Cortex of kidney (tissue), 1 donor: ENCODE measurements at places on chromosomes 1 and 21.
A peak's percentile ranks its signal among the peaks of the same experiment; 100 is the strongest.

GRCh38 chr1:109598655-109599054 is 20.8 kb downstream of the GNAT2 start:
- DNase-seq: no peak

- DNase-seq: no peak
Measured at GRCh38 chr1:44345187-44345775, 9.8 kb downstream of the ERI3 start.

DNA sequence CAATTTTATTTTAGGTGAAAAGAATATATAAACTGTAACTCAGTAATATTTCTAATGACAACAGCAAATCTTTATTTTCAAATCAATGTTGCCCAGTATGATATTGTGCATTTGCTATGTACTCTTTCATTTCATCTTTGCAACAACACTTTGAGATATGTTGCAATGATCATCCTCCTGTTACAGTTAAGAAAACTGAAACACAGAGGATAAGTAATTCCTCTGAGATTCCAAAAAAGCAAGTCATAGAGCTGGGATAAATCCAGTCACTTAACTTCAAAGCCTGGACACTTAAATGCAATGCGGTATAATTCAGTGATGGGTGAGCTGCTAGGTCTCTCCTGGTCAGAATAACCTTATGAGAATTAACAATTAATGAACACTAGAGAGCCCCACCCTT is 48.6 kb upstream of the EXO1 start:
- no peak for DNase-seq

DNA sequence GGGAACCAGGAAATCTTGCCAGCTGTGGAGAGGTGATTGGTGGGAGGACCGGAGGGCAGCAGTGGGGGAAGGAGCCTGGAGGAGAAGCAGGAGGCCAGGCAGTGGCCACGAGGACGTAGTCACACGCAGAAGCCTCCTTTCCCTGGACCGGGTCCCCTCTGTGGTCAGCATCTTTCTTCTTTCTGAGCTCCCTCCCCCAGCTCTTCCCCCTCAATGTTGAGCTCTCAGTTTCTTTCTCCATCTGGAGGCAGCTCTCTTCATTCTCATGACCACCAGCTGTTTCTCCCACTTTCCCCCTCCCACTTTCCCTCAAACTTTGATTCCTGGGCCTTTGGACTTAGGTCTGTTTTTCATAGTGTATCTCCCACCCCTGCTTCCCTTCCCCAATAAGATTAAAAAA is 18.3 kb downstream of the KIRREL1 start:
- no peak for DNase-seq

GRCh38 chr1:116667575-116668105 is at the start of gene IGSF3:
TSS of gene IGSF3 (minus strand) at chr1:116667733. CDS start at chr1:116666326, 1,407 bp downstream.
- peak; percentile 10 for DNase-seq

DNA sequence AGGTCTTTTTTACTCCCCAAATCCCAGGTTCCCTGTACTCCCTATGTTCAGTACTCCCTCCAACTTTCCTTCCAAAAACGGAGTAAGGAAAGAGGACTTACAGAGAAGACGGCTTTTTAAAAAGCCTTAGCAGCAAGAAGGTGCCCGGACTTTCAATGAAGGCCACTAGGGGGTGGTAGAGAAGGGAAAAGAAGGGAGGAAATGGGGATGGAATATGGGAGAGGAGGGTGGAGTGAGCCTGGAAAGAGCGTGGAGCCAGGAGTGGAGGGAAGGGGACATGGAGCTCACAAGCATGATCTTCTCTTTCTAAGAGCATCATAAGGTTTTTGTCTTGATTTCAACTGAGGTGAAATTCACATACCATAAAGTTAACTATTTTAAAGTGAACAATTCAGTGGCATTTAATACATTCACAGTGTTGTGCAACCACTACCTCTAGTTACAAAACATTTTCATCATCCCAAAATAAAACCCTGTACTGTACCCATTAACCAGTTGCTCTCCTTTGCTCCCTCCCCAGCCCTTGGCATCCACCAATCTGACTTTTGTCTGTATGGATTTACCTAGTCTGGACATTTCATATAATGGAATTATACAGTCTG is 129.9 kb downstream of the ZNF281 start:
- no peak for DNase-seq

- DNase-seq: no peak
Measured at GRCh38 chr1:29391362-29391880, 155.1 kb downstream of the PTPRU start.
